ENCODE measurements at places on chromosomes 5 and 9. TPM values are rescaled to one million over a fixed set of nuclear protein-coding genes. Genes with fewer than 3 reads are reported as not detected.
A peak's percentile ranks its signal among the peaks of the same experiment; 100 is the strongest.

NR5A1 gene
- not detected for total RNA-seq

MELK gene
- 55.3 TPM for total RNA-seq

PDLIM4 gene
- not detected for total RNA-seq

PHF24 gene
- total RNA-seq: not detected

- DNase-seq: no peak
These were observed 456.5 kb downstream of the CDH18 start for GRCh38 chr5:19531374-19531952.

DNA sequence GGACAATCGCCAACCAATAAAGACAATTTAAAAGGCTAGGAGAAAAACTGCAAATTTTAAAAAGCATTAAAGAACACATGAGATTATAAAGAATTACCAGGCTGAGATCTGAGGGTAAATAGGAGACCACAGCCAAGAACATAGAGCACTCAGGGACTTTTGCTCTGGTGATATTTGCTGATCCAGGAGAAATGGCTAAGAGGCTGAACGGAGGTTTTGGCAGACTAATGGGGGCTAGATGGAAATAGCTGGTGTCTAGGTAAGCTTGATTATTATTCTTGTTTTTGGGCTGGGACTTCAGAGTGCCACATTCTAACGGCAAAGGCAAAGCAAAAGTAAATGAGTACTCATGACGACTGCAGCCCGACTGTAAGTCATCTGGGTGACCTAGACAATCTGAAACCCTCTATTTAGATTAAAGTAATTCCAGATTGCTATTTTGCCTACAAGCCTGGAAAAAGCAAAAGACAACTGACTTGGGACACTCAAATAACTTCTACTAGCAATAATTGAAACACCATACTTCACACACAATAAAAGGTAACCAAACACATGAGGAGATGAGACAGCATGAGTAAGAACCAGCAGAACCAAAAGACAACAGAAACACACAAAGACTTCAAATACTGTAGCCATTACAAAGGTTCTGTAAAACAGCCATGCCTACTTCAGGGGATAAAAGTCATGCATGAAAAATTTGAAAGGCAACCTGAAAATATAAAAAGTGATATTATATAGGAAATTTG lies 68.8 kb downstream of the JAKMIP2 start:
- DNase-seq: no peak

DNA sequence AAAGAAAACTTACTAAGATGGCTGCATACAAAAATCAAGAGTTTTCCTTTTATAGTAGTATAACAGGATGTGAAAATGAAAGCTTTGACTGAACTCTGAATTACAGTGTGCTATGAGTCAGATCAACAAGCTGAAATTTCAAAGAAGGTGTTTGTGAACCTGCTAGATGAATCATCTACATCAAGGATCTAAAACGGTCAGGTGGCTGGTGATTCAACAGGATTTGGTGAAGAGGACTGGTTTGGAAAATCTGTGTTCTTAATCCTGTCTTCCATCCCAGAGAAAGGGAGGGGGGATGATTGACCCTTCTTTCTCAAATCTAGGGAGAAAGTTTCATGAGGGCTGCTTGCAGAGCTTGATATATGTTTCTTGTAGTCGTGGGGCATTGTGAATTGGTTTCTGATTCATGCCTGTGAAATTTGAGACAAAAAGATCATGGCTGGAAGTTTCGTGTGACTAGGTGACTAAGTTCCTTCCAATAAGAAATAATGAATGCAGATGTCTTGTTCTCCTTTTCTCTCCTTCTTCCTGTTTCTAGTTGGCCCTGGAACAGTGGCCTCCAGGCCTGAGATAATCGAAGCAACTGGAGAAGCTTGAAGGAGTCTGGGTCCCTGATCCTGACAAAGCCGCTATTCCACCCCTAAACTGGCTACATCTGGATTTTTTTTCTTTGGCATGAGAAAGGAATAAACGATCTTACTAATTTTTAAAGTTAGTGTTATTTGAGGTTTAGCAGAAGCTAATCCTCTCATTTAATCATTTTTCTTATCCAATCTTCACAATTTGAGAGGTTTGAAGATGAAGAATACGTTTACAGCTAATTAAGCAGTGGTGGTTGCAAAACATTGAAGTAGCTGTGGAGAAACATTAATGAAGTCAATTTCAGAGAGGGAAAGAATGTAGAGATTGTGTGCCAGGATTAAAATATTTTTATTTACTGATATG lies 67.2 kb downstream of the MRPS30 start:
- peak; percentile 52 for DNase-seq

DNA sequence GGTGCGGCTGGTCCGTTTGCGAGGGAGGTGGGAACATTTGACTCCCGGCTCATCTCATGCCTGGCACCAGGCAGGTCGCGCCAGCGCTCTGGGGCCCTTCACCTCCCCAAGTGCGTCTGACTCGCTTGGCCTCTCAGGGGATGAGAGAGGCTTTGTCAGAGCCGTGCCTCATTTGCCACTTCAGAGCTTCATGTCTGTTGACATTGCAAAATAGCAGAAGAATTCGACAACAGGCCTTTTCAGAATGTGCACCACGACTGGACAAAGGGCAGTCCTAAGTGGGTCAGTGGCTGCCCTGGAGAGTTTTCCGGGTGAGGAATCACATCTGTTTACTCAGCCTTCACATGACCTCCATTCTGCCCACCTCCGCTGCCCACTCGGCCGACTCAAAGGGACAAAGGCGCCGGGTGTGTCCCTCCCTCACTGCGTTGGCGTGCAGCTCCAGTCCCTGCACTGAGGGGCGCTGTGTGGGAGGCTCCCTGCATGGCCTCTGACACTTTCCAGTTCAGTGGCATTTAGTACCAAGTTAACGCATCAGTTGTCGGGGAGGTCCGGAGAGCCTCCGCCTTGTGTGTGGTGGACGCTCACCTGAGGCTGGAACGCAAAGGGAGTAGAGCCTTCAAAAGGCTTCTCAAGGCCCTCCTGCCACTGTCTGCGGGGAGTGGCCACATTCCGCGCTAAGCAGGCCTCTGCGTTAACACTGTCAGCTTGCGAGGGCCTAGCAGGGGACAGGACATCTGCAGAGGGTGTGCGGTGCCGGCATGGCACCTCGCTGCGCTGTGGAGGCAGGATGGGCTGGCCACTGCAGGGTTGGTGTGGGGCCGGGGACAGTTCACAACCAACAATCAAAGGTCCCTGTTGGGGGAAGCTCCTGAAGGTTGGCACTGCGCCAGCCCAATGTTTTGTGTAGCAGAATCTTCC lies 171.5 kb downstream of the NXNL2 start:
- DNase-seq: no peak

- DNase-seq: peak; percentile 39
These were observed 1.6 kb downstream of the LMX1B start for GRCh38 chr9:126615245-126615790.

Data from activated naive CD4-positive, alpha-beta T cell treated with anti-CD3 and anti-CD28 coated beads for 36 hours (primary cell).